ENCODE measurements at places on chromosomes 1 and 21. TPM values are rescaled to one million over a fixed set of nuclear protein-coding genes. Genes with fewer than 3 reads are reported as not detected.
A peak's percentile ranks its signal among the peaks of the same experiment; 100 is the strongest.

OR2T11 gene
- not detected for total RNA-seq

MACO1 gene
- total RNA-seq: 31.5 TPM

TIMM17A gene
- 69.6 TPM for total RNA-seq

FAM43B gene
- total RNA-seq: 0.52 TPM

RNU11 gene
- total RNA-seq: not detected

C1orf94 gene
- total RNA-seq: not detected

FCRLB gene
- not detected for total RNA-seq

EBNA1BP2 gene
- total RNA-seq: 36.1 TPM

TINAGL1 gene
- 4.7 TPM for total RNA-seq

RPTN gene
- total RNA-seq: not detected

CD101 gene
- 1.4 TPM for total RNA-seq

APOBEC4 gene
- not detected for total RNA-seq

GJA9 gene
- total RNA-seq: not detected

ARHGAP29 gene
- 44.0 TPM for total RNA-seq

RIPPLY3 gene
- 0.37 TPM for total RNA-seq

TNFRSF9 gene
- 0.07 TPM for total RNA-seq

RPS8 gene
- 1,170 TPM for total RNA-seq

ADCY10 gene
- 0.07 TPM for total RNA-seq

PTPN14 gene
- 136 TPM for total RNA-seq

ANXA9 gene
- total RNA-seq: not detected

GRCh38 chr1:235739631-235740030 is 90.0 kb upstream of the GNG4 start:
- no peak for DNase-seq

DNA sequence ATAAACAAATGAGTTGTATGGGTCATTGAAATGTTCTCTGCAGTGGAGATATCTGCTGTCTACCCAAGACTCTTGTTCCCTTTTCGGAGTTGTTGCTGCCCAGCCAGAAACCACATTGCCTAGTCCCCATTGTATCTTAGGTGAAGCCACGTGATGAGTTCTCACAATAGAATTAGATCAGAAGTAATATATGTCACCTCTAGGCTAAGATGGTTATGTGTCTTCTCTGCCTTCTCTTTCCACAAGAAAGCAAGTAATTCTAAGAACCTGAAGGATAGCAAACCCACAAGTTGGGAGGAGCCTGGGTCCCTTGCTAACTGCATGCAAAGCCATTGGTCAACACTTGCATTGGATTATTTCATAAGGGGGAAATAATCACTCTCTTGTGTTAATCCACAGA is 76.6 kb downstream of the ADCY10 start:
- DNase-seq: no peak

GRCh38 chr1:20660847-20661206 is 342 bp downstream of the DDOST start:
- no peak for DNase-seq

DNA sequence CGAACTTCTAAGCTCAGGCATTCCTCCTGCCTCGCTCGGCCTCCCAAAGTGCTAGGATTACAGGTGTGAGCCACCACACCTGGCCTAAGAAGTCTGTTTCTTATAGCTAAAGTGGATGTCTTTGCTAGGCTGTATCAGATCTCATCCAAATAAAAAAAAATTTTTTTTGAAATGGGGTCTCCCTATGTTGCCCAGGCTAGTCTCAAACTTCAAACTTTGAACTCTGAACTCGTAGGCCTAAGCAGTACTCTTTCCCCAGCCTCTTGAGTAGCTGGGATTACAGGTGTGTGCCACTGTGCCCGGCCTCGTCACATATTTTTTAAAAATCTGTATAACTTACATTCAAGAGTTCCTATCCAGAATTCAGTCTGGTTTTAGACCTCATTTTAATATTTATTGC is 40.5 kb downstream of the RPRD2 start:
- DNase-seq: no peak

- no peak for DNase-seq
Measured at GRCh38 chr1:152869808-152870419, 8.2 kb upstream of the SMCP start.

DNA sequence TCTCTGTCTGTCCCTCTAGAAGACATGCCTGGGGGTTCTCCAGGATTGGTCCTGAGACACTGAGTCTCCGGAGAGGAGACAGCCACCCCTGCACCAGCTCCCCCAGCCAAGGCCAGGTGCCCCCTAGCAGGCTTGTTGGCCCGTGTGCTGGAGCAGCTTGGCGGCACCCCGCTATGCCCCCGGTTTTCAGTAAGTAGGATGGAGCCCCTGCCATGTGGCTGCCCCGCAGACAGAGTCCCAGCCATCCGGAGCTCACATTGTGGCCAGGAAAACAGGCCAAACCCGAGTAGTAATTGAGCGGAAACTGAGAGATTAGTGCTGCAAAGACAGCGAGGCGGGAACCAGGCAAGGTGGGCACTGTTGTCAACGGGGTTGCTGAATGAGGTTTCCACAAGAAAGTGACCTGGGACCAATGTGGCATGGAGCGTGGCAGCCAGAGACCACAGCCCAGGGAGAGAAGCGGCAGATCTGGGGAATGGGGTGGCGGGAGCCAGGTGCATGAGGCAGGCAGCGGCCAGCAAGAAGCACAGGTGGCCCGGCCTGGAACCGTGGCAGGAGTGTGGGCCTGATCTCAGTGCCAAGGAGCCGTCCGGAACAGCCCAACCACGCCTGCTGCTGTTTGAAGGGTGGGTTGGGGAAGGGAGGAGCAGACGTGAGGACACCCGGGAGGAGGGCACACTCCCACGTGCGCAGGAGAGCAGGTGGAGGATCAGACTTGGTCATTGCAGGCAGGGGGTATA is 137.4 kb upstream of the VAMP3 start:
- no peak for DNase-seq

GRCh38 chr1:203799157-203799556 is 3.7 kb downstream of the ZBED6 start:
- DNase-seq: no peak

GRCh38 chr1:241396747-241397681 is 40.0 kb upstream of the RGS7 start:
- DNase-seq: no peak

DNA sequence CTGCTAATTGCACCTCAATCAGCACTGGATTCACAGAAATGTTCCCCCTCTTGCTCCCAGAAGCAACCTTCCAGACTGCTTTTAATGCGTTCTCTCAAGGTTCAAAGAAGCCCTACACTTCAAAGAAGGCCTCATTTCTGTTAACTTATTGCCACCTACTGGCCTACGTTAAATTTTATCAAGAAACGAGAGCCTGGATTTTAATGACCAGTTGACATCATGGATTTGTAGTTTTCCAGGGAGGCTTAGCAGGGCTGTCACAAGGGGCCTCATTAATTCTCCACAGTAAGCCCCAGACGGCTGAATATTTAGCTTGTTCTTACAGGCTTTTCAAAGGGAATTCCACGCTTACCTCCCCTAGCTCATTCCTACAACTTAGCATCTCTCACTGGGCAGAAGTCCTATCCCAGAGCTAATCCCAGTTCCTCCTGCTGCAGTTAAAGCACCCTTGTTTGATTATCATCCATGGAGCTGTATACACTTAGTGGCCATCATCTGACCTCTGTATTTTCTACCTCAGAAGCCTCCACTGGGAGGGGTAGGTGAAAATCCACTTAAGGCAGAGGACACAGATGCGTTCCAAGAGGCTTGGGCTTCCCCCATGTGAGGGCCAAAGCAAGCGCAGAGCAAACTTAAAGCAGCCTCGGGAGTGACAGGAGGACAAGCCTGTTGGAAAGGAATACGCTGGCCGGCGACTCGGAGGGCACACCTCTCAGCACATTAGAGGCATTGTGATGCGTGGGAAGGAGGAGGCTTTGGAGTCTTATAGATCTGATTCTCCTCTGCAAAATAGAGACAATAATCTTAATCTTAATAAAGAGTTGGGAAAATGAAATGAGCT is 32.2 kb upstream of the CYP4X1 start:
- DNase-seq: no peak

GRCh38 chr1:3890389-3891328 is 9.4 kb downstream of the C1orf174 start:
- peak; percentile 67 for DNase-seq

DNA sequence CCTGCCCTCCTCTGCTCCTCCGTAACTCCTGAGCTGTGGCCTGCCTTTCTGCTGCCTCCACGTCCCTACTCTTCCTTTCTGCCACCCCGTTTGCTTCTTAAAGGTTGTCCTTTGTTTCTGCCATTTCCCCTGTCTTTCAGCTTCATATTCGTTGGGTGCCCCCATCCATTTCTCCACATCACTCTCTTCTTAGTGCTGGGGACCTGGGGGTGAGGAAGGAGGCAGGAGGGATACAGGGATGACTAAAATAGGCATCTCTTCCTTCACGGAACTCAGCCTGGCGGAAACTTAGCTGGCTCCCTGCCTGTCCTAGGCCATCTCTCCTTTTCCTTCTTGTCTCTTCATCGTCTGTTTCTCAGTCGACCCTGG is 67.0 kb upstream of the CD1D start:
- DNase-seq: no peak

GRCh38 chr1:79448426-79448825 is 441.9 kb upstream of the ADGRL4 start:
- DNase-seq: no peak

DNA sequence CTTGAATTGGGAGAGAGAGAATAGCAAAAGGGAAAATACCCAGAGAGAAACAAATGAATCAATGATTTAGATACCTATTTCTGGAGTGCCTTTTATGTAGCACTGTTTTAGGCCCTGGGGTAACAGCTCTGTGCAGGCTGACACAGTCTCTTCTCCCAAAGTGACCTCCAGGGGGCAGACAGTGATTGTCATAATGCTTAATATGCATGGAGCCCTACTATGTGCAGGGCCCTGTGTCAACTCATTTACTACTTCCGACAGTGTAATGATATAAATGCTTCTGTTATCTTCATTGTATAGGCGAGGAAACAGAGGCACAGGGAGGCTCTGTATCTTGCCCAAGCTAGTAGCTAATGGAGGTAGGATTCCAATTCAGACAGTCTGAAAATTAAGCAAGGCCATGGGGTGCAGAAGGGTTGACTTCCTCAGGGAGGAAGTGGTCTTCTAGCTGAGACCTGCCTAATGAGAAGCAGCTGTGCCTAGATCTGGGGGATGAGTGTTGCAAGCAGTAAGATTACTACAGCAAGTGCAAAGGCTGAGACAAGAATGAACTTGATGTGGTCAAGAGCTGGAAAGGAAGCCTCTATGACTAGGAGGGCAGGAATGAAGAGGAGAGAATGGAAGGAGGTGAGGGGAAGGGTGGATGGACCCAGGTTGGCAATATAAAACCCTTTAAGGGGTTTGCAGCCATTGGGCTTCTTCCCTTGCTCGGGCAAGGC is 16.2 kb upstream of the SERINC2 start:
- DNase-seq: no peak

DNA sequence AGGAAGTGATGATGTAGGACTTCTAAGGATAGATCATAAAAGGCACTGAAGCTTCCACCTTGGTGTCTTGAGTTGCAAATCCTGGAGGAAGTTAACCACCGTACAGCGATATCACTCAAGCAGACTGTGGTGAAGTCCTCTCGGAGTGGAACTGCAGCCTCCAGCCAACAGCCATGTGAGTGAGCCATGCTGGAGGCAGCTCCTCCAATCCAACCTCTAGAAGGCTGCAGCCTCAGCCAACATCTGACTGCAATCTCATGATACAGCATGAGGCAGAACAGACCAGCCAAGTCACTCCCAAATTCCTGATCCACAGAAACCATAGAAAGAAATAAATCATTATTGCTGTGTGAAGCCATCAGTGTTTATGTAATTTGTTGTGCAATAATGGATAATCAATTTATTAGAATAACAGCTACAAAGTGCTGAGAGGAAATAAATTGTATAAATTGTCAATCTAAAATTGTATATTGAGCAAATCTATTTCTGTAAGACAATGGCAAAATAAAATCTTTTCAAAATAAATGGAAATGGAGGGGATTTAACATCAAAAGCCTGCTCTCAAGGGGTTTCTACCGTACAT is 65.0 kb downstream of the PRSS38 start:
- DNase-seq: no peak

- no peak for DNase-seq
Measured at GRCh38 chr1:201781437-201781836, 47.5 kb upstream of the IPO9 start.

- DNase-seq: no peak
Measured at GRCh38 chr1:93196591-93196990, 16.1 kb downstream of the CCDC18 start.

GRCh38 chr1:203075236-203076030 is 10.4 kb downstream of the MYOG start:
- peak; percentile 76 for DNase-seq

GRCh38 chr1:162663589-162664106 is 31.4 kb downstream of the DDR2 start:
- no peak for DNase-seq

DNA sequence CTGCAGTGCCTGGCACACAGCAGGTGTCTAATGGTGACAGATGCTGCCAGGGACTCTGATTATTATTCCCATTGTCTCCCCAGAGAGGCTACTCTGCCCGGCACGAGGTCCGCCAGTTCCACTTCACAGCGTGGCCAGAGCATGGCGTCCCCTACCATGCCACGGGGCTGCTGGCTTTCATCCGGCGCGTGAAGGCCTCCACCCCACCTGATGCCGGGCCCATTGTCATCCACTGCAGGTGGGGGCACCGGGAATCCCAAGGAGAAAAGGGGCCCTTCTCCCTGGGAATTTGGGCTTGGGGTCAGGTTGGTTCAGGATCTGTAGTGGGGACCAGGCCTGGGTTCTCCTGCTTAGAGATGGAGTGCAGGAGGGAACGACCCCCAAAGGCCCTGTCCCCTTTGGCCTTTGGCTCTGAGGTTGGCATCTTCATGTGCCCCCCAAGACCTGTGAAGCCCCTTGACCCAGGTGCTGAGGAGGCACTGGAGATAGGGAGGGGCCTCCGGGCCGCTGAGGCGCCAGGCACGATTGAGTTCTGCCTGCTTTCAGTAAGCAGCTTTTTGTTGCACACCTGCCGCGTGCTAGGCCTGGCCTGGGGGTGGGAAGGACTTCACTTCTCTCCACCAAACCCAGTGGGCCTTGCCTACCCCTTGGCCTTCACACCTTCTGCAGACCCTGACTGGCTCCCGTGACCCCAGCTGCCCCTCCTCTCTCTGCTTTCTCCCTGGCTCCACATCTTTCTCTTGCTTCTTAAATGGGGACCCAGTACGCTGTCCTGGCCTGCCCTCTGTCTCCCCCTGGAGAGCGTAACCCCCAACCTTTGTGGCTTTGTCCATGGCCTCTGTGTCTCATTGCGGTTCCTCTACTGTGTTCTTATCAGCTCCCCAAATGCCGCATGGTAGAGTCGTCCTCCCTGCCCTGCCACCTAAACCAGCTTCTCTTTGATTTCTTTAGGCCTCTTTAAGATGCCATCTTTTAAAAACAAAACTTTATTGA is 76.4 kb downstream of the PTPRU start:
- DNase-seq: no peak

- no peak for DNase-seq
Measured at GRCh38 chr1:232112076-232112475, 485.5 kb downstream of the DISC1 start.

- no peak for DNase-seq
Measured at GRCh38 chr1:44777547-44777946, 2.2 kb downstream of the RPS8 start.

GRCh38 chr1:24996983-24997893 is 67.2 kb upstream of the RUNX3 start:
- DNase-seq: peak; percentile 75

Measured in chondrocyte (in vitro differentiated cells).